ENCODE measurements at places on chromosomes 6 and 20.
A peak's percentile ranks its signal among the peaks of the same experiment; 100 is the strongest.

- no peak for DNase-seq
Measured at GRCh38 chr6:137016356-137016755, 28.4 kb downstream of the IL20RA start.

GRCh38 chr6:36930483-36930882 lies 24.1 kb upstream of the PI16 start:
- DNase-seq: no peak

DNA sequence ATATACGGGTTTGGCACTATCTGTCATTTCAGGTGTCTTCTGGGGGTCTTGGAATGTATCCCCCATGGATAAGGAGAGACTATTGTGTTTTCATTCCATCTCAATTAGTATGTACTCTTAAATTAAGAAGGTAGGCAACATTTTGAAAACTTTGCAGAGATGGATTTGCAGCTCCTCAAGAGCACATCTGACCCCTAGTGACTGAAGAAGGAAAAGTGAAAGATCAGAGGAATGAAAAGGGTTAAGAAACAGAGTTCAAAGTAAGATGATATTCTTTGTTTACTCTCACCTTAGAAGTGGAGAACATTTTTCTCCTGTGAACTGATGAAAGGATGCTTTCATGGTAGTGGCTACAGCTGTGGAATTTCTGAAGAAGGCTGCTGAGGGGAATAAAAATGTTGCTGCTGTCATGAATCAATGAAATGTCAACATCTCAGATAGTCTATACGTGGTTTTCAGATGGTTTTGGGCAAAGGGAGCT lies 41.5 kb downstream of the SH3BGRL2 start:
- DNase-seq: no peak

- DNase-seq: no peak
Measured at GRCh38 chr20:53828682-53829254, 235.1 kb upstream of the ZNF217 start.

DNA sequence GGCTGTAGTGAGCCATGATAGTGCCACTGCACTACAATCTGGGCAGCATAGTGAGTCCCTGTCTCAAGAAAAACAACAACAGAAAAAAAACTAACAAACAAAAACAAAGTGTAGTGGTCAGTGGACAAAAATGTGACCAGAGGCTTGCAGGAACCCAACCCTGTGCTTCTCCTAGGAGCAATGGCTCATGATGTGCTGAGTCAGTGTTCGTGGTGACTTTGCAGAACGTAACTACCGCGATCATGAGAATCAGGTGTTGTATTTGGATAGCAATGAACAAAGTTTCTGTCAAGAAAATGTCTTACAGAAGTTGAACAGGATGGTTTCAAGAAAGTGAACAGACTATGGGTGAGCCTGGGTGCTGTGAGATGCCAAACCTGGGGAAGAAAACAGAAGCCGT lies 18.5 kb upstream of the FOXC1 start:
- DNase-seq: no peak

- DNase-seq: no peak
Measured at GRCh38 chr20:63121749-63122405, 94.1 kb downstream of the YTHDF1 start.

DNA sequence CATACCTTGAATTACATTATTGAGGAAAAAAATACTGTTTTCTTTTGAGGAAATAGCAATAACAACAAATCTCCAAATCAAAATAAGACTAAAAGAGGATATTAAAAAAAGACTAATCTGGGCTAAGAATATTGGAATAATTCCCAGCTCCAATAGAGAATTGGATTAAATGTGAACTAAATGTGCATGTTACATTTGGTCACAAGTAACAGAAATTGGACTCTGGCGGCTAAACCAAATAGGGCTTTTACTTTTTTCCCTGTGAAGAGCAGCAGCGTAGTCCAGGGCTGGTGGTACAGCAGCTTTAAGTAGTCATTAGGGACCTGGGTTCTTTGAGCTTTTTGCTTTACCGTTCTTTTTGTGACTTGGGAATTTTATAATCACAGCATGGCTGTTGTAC lies 71.9 kb downstream of the ELOVL2 start:
- no peak for DNase-seq

DNA sequence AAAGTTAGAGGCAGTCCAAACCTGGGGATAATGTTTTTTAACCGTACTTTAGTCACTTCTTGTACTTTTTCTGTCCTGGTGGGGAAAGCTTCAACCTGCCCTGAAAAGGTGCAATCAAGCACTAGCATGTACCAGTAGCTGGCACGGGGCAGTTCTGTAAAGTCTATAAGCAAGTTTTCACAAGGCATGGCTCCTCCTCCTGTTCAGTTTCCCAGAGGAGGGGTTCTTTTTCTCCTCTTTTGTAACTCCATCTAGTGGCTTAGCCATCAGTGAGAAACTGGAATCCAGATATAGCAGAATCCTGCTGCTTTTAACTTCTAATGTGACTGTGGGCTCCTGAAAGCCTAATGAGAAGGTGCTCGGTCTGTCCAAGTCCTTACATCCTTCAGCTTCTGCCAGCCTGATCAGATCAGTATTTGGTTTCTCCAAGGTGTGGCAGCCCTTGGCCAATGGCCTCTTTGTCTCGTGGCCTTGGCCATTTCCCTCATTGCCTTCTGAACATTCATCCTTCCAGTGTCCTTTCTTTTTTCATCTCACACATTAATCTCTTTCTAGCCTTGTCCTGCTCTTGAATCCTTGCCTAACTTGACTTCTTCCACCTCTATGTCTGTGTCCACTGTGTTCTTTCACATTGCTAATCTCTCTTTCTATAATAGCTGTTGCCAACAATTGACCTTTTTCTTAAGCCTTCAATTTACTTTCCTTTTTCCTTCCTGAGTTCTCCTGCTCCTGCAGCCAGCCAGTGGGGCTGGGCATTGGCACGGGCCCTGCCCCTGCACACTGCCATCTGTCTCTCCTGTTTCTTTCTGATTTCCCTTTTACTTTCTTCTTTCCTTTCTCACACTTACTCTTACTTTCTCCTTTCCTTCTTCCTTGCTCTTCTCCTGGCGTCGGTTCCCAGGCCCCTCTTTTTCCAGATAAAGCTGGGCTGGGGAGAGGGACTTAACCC lies 222.0 kb upstream of the SYNCRIP start:
- DNase-seq: no peak

GRCh38 chr6:45595010-45595851 lies 217.5 kb upstream of the SUPT3H start:
- DNase-seq: no peak

DNA sequence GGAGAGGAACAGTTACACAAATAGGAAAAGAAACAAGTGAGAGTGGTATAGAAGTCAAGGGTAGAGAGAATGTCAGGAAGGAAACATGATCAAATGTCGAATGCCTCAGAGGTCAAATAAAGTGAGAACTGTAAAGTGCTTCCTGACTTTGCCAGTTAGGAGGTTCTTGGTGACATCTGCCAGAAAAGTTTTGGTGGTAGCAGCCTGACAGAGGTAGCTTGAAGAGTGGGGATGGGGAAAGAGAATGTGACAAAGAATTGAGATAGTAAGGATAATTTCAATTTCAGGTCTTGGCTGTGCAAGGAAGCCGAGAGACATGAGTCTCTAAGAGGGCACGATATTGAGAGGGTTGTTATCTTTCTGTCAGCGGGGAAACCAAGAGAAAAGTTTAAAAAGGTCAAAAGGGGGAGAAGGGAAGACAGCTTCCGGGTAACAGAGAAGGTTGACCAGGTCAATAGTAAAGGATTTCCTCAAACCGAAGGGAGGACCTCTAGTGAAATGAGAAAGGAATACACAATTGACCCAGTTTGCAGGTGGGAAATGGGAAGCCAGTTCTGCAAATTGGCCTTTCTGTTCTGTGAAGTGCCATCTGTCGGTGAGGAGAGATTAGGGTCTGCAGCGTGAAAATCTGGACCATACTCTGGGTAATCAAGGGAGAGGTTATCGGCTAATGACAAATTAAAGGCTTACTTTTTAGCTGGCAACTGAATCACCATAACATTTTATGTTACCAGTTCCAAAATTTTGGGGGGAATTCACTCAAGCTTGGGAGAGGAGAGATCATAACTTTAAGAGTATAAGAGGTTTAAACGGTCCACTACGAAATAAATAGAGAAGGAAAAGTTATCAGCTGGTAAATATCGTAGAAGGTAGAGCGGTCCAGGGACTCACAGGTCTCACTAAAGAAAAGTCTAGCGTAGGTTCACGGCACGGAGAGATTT lies 973 bp upstream of the BRD2 start:
- no peak for DNase-seq

- DNase-seq: peak; percentile 72
Measured at GRCh38 chr6:28863604-28864325, 60.0 kb downstream of the TRIM27 start.

GRCh38 chr20:10338426-10339180 lies 95.4 kb downstream of the MKKS start:
- DNase-seq: no peak

DNA sequence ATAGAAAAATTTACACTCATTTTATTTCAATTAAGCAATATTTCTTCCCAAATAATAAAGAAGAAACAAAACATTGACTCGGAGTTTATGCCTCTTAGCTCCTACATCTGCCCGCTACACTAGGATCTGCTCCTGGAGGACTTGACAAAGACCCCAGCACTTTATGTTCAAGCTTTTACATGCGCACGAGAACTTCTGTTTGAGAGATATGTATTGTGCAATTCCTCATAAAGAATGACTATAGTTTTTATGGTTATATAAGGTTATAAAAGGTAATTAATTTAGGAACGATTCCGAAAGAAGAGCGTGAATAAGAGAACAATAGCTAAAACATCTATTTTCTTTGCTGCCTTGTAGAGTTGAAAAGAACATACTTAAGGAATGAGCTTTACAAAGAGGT lies 12.4 kb upstream of the RALY start:
- DNase-seq: no peak

GRCh38 chr6:154154389-154154967 lies 115.4 kb downstream of the OPRM1 start:
- DNase-seq: peak; percentile 42

GRCh38 chr6:160057080-160057479 lies 64.5 kb upstream of the SLC22A1 start:
- DNase-seq: no peak

- DNase-seq: no peak
Measured at GRCh38 chr20:47318027-47318585, 38.4 kb downstream of the ZMYND8 start.

GRCh38 chr20:54657268-54657826 lies 182.0 kb downstream of the DOK5 start:
- DNase-seq: no peak

- DNase-seq: no peak
Measured at GRCh38 chr6:38799529-38800184, 84.5 kb downstream of the DNAH8 start.

GRCh38 chr6:43746071-43746470 lies 23.9 kb upstream of the VEGFA start:
- no peak for DNase-seq

- no peak for DNase-seq
Measured at GRCh38 chr6:107543567-107543966, 53.6 kb downstream of the SOBP start.

- no peak for DNase-seq
Measured at GRCh38 chr20:39660226-39660625, 698.1 kb downstream of the DHX35 start.

- DNase-seq: no peak
Measured at GRCh38 chr6:118042855-118043254, 135.8 kb downstream of the SLC35F1 start.

DNA sequence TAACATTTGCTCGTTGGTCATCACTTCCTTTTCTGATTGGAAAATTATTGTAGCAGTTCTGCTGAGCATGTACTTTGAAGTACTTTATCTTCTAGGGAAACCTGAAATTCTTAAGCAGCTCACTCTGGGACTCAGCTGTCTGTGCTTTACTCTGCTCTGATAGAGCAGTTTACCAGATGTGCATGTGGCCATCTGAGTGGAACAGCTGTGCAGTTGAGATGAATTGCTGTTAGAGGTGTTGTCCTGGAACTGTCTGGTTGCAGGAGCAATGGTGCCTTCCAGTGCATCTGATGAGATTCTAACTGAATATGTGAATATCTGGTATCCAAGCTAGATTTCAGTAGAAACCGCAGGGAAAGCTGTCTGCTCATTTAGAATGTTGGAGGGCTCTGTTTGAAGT lies 27.2 kb downstream of the PANK2 start:
- no peak for DNase-seq

DNA sequence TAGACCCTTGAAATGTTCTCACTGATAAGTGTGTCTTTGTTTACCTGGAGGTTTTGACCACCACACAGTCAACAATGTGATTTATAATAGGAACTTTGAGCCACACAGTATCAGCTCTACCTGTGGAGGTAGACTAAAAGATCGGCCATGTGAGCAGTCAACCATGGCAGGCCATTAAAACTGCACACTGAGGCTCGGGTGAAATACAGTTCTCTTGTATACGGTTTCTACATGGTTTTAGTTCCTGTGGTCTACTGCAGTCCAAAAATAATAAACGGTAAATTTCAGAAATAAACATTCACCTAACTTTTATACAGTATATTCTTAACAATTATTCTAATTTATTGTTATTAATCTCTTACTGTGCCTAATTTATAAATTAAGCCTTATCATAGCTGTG lies 47.2 kb downstream of the TRIM38 start:
- no peak for DNase-seq

GRCh38 chr6:25746968-25747367 lies 7.6 kb upstream of the SLC17A4 start:
- DNase-seq: no peak

- peak; percentile 8 for DNase-seq
Measured at GRCh38 chr6:142819603-142820337, 125.2 kb downstream of the HIVEP2 start.

- DNase-seq: no peak
Measured at GRCh38 chr6:35757456-35758123, 18.8 kb upstream of the CLPSL2 start.

DNA sequence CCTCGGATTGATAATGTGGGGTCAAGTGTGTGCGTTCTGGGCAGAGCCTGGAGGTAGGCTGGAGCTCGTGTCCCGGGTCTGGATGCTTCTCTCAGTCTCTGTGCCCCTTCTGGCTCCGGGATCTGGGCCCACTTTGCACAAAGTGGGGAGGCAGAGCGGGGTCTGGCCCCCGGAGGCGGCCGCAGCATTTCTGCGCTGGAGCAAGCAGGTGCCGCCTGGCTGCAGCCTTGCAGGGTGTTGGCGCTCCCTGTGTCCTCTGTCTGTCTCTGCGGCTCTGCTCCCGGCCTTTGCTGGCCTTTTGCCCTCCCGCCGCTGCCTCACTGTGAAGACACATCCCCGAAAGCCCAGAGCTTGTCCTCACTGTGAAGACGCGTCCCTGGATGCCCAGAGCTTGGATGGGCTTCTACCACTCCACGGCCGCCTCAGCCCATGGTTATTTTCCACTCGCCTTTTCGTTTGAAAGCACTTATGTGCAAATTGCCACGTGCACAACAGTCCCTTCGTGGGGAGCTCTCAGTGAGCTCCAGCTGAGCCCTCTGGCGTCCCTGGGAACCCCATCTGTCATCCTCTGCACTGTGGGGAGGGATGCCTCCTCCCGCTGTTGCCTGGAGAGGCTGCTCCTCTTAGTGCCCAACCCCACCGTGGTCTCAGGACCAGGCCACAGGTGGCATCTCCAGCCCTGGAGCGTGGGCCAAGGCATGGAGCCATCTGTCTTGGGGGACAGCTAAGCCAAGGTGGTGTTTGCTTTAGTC lies 17.4 kb downstream of the SLCO4A1 start:
- no peak for DNase-seq

All from activated CD8-positive, alpha-beta memory T cell treated with anti-CD3 and anti-CD28 coated beads for 1 hour (primary cell).